ENCODE measurements at places on chromosomes 1 and 21.

GRCh38 chr1:185632659-185633423, 101.3 kb upstream of the HMCN1 start:
- DNase-seq = no peak

DNA sequence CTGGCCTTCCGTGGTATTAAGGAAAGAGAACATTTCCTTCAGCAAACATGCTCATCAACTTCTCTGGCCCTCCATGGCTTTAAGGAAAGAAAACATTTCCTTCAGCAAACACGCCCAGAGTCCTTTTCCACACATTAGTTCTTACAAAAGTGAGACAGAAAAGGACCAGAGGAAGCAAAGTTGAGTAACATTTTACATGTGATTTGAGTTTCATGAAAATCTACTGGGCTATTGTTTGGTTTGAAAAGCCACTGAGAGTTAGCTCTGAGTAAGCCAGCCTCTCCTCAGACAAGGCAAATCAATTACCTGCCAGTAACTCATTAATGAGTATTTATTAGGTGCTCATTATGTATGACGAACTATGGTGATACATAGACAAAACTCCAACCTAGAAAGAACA, 78.0 kb downstream of the NID1 start:
- no peak for DNase-seq

- DNase-seq = no peak
Measured at GRCh38 chr1:230730977-230731376, 16.2 kb upstream of the CAPN9 start.

GRCh38 chr1:70195342-70195741, 10.0 kb downstream of the LRRC40 start:
- DNase-seq = no peak

DNA sequence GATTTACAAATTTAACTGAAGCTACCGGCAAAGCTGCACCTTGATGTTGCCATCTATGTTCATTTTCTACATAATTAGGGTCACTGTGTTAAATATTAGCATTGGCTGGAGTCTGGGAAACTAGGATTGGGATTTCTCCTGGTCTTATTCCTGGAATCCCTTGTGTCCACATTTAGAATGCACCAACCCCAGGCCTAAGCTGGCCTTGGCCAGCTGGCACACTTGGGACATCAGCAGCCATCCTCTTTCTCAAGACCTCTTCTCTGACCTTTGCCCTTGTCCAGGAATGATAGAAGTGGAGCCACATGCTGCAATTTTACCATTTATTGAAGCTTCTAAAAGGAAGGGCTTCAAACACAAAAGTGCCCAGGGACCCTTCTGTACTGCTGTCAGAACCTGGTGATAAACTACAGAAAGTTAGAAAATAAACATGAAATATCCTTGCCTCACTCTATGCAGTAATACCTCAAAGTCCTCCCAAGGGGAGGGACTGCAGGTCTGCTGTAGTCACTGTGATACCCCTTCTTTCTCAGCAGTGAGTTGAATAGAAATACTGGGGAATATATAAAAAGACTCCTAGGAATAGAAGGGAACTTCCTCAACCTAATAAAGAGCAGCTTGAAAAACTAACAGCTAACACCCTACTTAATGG, 13.7 kb upstream of the PIGC start:
- DNase-seq = no peak

GRCh38 chr1:151843398-151843797, 3.8 kb upstream of the C2CD4D start:
- no peak for DNase-seq
